ENCODE measurements at places on chromosomes 11 and 22.

GRCh38 chr11:134734141-134734845 lies 322.3 kb upstream of the B3GAT1 start:
- DNase-seq: no peak

- no peak for DNase-seq
Measured at GRCh38 chr11:91902312-91902711, 322.3 kb upstream of the FAT3 start.

DNA sequence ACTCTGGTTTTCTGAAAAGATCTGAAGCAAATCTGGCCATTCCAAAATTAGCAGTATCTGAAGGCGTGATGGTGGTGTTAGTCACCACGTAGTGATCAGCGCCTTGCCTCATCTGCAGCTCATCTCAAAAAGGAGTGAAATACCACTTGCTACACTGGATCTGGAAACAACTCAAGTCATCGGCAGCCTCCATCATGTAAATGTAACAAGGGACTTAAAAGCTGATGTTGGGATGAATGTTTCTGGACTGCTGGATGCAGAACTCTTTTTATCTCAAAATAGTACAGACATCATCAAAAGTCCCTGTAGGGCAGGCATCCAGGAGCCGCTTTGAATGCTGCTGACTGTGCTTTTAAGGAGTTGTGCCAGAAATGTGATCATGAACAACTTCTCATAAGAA lies 14.1 kb upstream of the APLP2 start:
- no peak for DNase-seq

GRCh38 chr11:122696662-122697061 lies 41.1 kb downstream of the UBASH3B start:
- no peak for DNase-seq

GRCh38 chr11:70153133-70153727 lies 49.9 kb upstream of the FADD start:
- DNase-seq: no peak

GRCh38 chr22:47609653-47610052 lies 847.2 kb downstream of the TBC1D22A start:
- DNase-seq: no peak

- no peak for DNase-seq
Measured at GRCh38 chr11:32216749-32217148, 125.9 kb downstream of the RCN1 start.

DNA sequence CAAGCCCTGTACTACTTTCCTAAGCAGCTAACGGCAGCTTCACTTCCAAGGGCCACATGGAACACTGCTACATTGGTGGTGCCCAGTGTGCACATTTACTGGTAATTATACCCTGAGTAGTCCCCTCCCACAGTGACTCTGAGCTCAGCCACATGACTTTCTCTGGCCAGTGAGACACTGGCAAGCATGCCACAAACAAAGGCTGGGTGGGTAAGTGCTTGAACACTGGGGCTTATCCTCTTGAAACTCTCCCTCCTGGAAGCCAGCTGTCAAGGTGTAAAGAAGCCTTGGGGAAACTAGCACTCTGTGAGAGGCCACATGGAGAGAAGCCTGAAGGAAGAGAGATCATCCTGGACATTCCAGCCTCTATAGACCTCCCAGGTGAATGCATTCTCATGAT lies 54.4 kb upstream of the DRD2 start:
- no peak for DNase-seq

GRCh38 chr11:106471276-106471675 lies 393.8 kb downstream of the AASDHPPT start:
- DNase-seq: no peak

- no peak for DNase-seq
Measured at GRCh38 chr11:108934289-108934688, 269.4 kb downstream of the DDX10 start.

DNA sequence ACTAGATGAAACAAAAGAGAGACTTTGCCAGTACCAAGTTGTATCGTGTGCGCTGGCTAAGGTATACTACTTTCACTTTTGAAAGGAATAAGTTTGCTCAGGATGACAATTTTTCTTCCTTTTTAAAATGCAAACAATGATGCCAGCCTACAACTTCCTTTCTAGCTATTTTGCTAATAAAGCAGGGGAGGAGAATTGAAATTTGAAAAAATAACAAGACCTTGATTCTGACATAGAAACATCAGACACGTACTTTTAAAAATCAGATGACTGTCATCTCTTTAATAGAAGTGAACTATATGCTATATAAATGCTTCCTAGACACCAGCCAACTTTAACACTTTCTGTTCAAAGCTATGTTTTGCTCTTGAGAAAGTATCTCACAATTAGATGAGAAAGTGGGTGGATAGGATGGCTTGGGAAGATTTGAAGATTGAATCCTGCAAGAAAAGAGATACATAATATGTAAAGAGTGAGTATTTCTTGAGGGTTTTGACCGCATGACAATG lies 41.7 kb upstream of the BLID start:
- DNase-seq: no peak

GRCh38 chr11:59380263-59381059 lies 21.8 kb downstream of the OR5AN1 start:
- no peak for DNase-seq

DNA sequence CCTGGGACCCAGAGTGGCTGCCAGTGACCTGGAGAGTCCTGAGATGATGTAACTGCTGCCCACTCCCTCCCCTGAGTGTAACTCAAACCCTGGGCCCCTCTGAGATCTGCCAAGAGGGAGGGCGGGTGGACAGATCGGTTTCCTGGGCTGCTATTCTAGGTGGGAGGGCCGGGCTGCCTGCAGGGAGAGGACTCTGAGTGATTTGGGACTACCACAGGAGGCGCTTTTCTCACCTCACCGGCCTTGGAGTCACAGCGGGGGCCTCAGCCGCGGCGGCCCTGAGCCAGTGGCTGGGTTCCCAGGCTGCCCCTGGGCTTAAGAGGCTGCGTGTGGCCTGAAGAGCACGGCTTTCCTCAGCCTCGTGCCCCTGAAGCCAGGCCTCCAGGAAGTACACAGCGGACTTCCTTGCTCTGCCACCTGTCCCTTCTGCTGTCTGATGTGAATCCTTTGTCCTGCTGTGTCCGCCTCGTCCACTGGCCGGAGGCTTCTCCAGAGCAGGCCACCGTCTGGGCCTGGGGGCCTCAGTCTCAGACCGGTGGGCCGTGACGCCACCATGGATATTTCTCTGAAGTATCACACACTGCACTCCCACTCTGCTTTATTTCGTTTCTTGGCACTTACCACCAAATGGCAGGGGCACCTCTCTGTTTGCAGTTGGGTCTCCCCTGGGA lies 11.5 kb downstream of the RELT start:
- no peak for DNase-seq

GRCh38 chr22:49040754-49041467 lies 786.8 kb downstream of the BRD1 start:
- DNase-seq: no peak

DNA sequence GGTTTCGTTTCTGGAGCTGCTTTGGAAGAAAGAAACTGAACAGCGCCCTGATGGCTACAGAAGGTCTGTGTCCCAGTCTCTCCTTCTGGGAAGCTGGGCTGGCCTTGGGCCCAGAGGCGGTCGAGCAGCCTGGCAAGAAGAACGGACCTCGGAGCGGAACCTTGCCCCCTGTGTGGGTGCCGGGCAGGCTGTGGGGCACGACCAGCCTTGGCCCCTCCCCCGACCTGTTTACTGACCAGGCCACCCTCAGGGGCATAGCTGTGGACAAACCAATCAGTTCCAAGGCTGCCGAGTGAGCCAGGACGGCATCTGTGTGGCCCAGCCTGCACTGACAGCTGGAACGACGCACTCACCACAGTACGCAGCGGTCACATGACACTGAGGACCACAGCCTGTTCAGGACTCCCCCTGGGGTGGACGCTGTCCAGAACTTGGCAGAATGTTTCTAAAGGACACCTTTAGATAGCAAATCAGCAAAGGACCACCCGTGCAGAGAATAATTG lies 7.2 kb downstream of the PIM3 start:
- DNase-seq: no peak

DNA sequence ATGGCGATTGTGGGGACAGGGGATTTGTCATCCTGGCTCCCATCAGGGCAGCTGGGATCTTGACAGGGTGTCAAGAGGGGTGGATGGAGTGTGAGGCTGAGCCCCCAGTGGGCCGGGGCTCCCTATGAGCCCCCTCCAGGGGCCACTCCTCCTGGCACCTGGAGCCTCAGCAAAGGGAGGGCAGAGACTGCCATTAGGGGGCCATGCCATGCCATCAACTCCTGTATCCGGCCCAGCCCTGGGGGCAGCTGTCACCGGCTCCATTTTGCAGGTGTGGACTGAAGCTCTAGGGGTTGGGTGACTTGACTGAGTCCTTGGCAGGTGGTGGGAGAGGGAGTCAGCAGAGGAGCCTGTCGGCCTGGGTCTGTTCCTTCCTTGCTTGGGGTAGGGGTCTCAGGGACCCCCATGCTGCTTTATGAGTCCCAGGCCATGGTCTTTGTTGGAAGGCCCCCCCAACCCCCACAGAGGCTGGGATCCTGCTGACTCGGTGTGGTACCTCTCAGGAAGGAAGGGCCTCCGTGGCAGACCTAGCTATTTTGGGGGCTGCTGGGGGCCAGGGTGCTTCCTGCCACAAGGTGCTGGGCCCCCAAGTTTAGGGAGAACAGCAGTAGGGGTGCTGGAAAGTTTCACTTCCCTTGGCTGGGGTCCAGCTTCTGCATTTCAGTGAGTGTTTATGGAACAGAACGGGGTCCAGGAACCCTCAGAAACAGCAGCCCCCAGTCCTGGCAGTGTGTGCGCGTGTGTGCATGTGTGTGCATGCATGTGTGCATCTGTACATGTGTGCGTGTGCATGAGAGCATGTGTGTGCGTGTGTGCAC lies 1.5 kb downstream of the ACY3 start:
- DNase-seq: peak; percentile 29

- DNase-seq: no peak
Measured at GRCh38 chr11:109026891-109027489, 362.1 kb downstream of the DDX10 start.

GRCh38 chr11:68002938-68003845 lies 705 bp downstream of the UNC93B1 start:
- peak; percentile 32 for DNase-seq

- no peak for DNase-seq
Measured at GRCh38 chr11:15660496-15660895, 545.8 kb downstream of the INSC start.

GRCh38 chr11:124467381-124467927 lies 22.0 kb upstream of the OR8B8 start:
- no peak for DNase-seq

Measured in left lung (tissue), 14 donors.